ENCODE measurements at places on chromosomes 12 and 14. TPM values are rescaled to one million over a fixed set of nuclear protein-coding genes. Genes with fewer than 3 reads are reported as not detected.

DNA sequence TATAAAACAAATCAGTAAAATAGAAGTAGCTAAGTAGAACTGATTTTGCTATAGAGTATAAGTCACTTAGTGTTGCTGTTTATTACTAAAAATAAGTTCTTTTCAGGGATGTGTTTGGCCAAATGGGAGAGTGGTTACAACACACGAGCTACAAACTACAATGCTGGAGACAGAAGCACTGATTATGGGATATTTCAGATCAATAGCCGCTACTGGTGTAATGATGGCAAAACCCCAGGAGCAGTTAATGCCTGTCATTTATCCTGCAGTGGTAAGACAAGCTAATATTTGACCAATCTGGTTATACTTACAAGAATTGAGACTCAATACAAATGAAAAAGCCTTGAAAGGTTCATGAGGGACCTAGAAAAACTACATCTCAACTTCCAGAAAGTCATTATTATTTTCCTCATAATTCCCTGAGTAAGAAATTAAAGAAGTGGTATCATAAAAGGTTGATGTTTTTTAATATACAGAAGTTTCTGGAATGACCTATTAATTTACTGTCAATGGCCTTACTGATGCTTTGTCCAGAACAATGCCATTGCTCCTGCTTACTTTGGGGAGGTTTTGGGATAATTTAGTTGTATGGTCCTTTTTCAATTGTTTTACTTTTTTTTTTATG lies 1.9 kb downstream of the LYZ start:
- H3K36me3 ChIP-seq = no peaks in the 10 kb centered on the region
- no peak for DNase-seq
- H3K27ac ChIP-seq = no peak overlapping the region

DNA sequence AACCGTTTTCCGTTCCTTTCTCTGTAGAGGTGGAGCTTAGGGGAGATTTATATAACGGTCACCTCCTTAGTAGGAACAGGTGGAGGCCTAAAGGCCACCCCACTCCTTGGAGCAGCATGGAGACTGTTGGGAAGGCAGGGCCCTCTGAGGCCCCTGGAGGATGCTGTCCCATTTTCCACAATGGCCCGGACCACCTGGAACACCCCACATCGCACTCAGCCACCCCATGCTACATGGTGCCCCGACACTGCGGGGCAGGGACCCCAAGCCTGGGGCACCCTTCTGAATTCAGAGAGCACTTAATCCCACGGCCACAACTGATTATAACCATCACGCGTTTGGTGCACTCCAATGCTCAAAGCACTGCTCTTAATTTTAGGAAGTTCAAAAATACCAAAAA lies 41.4 kb downstream of the C14orf132 start:
- H3K27ac ChIP-seq = no peak overlapping the region
- no peaks in the 10 kb centered on the region for H3K27me3 ChIP-seq
- no peak for DNase-seq

Gene DDIT3
- 27.6 TPM for total RNA-seq

DNA sequence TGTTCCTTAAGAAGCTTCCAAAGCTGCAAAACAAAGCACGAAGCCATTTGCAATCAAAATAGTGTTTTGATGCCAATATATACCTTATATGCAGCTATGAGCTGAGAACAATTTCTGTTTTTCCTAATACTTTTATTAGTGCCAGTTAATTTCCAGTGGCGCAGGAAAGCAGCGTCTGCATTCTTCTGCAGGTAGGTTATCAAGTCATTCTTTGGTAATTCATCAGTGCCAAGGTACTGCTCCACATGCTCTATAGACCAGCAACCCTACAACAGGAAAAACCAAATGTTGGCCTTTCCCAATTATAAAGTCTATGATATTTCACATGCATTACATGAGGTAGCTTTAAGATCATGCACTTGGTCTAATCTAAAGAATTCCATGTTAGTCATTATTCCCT lies 87.6 kb upstream of the STRN3 start:
- H3K4me1 ChIP-seq = no peaks in the 10 kb centered on the region
- H3K4me3 ChIP-seq = no peak overlapping the region
- no peaks in the 10 kb centered on the region for H3K36me3 ChIP-seq
- no peak overlapping the region for H3K27ac ChIP-seq

Gene LHX5
- not detected for total RNA-seq

DNA sequence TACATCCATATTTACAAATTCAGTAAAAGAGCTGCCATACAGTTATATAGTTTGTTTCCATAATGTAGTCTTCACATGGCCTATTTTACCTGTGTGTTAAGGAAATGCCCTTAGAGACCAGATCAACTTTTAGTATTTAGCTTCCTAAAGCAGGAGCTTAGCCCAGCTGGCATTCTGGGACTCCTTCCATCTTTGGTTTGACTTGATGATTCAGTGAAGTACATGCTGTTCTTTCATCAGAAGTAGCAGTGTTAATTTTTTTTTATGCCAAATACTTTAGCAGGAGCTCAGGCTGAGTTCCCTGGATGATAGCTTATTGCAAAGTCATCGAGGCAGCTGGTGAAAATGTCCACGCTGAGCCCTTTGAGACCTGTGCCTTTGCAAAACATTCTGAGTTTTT lies 101.0 kb downstream of the FOXG1 start:
- no peaks in the 10 kb centered on the region for H3K4me1 ChIP-seq
- H3K27me3 ChIP-seq = no peaks in the 10 kb centered on the region
- no peaks in the 10 kb centered on the region for H3K36me3 ChIP-seq
- no peak overlapping the region for H3K27ac ChIP-seq

DNA sequence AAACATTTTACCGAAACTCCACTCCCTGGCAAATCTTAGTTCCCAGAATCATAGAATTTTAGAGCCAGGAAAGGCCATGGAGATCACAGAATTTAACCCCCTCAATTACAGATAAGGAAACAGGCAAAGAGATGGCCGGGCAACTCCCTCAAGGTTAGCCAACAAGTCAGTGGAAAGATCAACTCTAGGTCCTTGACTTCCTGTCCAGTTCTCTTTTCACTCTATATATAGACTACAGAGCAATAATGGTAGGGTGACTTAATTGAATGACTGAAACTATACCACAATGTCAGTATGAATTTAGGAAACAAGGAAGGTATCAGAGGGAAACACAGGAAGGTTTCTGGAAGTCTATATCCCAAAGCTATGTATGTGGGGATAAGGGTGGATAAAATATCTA lies 11.6 kb downstream of the OXA1L start:
- no peaks in the 10 kb centered on the region for H3K4me1 ChIP-seq
- H3K27ac ChIP-seq = no peak overlapping the region
- no peaks in the 10 kb centered on the region for H3K36me3 ChIP-seq
- no peaks in the 10 kb centered on the region for H3K27me3 ChIP-seq
- H3K4me3 ChIP-seq = no peak overlapping the region
